ENCODE measurements at places on chromosomes 2 and 18. TPM values are rescaled to one million over a fixed set of nuclear protein-coding genes. Genes with fewer than 3 reads are reported as not detected.

The SERPINB11 gene
- not detected for total RNA-seq

The RAB6D gene
- total RNA-seq: not detected

- DNase-seq: no peak
Observed at GRCh38 chr2:118988706-118989105, 46.7 kb downstream of the MARCO start.

GRCh38 chr2:82234283-82234874, 1929.8 kb upstream of the LRRTM1 start:
- no peak for DNase-seq

- no peak for DNase-seq
Observed at GRCh38 chr18:57959278-57959677, 84.7 kb upstream of the NEDD4L start.

DNA sequence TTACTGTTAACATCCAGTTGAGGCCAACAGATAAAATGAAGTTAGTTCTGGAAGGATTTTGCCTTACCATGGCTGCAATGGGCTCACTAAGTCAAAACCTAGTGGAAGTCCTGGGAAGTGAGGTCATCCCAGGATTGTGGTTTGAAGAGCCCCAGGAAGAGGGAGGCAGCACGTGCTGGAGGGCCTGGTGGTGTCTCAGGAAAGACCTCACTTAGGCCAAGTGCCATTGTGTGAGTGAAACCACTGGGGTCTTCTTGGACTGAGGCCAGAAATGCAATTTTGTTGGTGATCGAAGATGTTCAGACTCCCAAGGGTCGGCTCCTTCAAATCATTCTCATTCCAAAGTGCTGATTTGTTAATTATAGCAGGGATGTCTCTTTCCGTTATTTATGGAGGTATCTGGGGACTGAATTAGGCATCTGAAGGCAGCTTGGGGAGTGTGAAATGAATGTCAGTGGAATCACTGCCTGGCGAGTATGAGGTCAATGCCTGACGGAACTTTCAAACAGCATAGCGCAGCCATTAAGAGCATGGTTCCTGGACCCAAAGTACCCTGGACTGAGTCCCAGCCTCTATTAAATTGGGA, 60.0 kb downstream of the IL1R2 start:
- DNase-seq: no peak

- DNase-seq: no peak
Observed at GRCh38 chr2:46875226-46875899, 40.2 kb downstream of the MCFD2 start.
